ENCODE measurements at places on chromosomes 4 and X.

- no peak for DNase-seq
Observed at GRCh38 chr4:77454858-77455257, 150.8 kb upstream of the CXCL13 start.

DNA sequence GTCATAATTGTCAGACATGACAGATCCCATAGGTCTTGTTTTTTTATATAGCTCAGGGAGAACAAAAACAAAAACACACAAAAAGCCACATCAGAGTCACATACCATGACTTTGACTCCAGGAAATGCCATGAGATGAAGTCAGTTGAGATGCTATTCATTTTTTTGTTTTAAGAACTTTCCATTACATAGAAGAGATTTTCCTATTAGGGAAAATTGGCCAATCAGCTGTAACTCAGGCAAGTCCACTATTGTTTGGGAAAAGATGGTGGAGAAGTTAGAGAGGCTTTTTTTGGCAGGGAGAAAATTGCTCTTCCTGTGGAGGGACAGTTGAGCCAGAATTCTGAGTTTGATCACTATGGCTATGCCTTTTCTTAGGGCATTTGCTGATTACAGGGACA, 72.6 kb downstream of the SMARCA5 start:
- DNase-seq = no peak

DNA sequence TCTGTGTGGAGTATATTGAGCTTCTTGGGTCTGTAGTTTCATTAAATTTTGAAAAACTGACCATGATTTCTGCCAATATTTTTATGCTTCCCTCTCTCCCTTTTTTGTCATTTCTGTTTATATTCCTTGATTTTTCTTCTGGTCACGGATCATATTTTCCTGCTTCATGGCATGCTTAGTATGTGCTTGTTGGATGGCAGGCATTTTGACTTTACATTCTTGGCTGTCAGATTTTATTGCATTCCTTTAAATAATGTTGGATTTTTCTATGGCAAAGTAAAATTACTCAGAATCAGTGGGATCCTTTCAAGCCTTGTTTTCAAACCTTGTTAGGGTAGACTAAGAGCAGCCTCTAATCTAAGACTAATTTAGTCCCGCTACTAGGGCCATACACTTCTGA, 531.8 kb downstream of the IL15 start:
- DNase-seq = no peak

- DNase-seq = no peak
Observed at GRCh38 chr4:69697536-69698242, 44.6 kb upstream of the UGT2A1 start.
